ENCODE measurements at places on chromosomes 2 and 18.

DNA sequence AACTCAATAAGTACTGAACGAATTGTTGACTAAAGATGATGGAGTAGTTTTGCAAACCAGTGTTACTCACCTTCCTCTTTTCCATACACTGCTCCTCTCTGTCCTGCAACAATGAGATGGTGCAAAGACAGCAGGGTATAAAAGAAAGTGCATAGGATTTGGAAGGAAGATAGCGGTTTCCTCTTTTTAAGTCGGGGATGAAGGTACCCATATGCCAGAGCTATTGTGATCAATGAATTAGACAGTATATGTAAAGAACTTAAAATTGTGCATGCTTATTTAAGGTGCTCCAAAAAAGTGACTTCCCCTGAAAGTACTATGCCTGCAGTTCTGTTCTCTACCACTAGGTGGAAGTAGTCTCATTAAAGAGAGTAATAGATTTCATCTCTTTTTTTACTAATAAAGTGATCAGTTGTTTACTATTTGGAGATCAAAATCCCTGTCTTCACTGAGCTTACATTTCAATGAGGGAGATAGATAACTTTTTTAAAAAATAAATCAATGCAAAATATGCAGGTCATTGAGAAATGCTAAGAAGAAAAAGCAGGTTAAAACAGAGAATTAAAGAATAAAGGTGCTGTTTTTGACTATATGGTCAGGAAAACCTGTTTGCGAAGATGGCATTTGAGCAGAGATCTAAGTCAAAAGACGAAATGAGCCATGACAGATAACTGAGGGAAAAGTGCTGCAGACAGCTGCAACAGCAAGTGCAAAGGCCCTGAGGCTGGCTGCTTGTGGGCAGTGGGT, 339.7 kb upstream of the SLC14A2 start:
- DNase-seq: peak; percentile 18

- DNase-seq: no peak
Observed at GRCh38 chr18:49460976-49461601, 644 bp upstream of the DYM start.

DNA sequence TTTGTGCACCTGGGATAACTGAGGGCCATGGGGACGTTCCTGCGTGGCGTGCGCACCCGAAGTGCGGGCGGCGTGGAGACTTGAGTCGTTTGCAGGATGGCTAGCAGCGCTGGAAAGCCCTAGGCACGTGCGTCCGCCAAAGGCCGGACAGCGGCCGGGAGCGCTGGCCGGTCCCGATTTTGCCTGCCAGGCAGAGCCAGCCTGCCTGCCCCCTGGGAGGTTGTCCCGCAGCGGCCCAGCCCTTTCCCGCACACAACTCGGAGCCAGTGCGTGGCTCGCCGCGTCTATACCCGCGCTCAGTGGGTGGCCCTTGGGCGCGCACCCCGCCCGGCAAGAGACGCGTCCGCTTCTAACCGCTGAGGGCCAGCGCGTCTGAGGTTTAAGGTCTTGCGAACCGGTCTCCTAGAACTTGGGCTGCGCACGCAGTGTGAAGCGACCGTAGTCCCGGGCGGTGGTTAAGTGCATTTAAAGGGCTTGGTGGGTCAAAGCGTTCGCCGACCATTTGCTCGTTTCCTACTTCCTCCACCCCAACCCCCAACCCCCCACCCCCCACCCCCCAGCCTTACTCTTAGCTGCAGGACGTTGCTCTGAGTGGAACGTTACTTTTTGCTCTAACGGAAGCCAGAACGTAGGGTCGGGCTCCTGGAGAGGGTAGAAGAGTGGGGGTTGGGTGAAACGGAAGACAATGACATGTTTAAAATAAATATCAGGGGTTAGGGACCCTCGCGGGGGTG, 627 bp downstream of the CDCA7 start:
- DNase-seq: no peak

DNA sequence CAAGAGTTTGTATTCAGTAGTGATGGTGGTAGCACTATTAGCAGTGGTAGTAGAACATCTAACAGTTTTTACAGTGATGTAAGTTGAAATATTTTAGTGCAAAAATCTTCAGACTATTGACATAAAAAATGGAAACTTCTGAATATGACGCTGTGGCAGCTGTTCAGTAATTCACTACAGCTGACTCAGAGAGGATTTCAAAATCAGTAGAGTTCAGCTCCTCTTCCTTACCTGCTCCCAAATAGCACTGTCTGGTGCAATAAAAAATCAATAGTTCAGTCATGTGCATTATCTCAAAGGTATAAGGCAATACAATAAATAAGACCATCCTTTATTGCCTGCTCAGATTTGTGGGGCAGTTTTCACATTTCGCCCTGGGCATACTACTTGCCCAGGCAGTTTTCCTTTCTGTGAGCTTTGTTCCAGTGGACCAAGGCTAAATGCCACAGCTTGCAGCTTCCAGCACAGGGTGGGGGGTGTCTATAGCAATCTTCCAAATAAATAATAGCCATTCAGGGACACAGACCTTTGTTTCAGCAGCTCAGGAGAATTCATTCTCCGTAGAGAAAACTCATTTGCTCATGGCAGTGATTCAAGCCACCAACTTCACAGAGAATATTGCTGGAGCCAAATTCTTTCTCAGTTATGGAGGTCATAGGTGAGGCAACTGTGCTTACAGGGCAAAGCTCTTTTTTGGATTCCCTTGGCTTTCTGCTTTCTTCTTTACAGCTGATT, 33.9 kb upstream of the GORASP2 start:
- DNase-seq: no peak

GRCh38 chr18:48794251-48794970, 156.4 kb downstream of the SMAD7 start:
- DNase-seq: no peak

- no peak for DNase-seq
Observed at GRCh38 chr2:160289126-160289525, 89.1 kb upstream of the ITGB6 start.

- no peak for DNase-seq
Observed at GRCh38 chr2:83055376-83056010, 1403.6 kb downstream of the SUCLG1 start.

DNA sequence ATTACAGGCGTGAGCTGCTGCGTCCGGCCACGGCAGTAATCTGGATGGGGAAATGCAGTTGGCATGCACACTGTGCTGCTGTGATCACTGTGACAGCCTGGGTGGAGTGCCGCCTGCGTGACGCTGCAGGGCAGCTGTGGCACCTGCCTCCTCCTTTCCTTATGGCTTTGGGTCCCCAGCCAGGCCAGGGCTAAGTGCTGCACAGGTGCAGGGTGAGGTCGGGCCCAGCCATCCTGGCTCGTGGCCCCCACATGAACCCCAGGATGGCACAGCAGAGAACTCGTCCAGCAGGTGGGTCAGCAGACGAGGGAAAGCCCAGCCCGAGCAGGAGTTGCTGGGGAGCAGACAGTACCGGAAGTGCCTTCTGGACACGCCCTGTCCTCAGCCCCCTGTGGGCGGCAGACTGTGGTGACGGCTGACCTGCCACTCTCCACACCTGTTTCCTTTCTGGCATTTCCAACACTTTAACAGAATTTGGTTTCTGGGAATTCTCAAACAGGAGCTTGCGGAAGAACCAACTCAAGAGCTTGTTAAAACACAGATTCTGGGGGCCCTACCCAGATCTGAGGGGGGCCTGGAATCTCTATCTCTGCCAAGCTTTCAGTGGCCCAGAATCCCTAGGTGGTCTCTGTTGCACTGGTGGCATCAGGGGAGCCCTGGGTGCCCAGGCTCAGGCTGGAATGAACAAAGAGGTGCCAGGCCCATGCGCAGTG, 16.9 kb downstream of the HS1BP3 start:
- DNase-seq: peak; percentile 30

DNA sequence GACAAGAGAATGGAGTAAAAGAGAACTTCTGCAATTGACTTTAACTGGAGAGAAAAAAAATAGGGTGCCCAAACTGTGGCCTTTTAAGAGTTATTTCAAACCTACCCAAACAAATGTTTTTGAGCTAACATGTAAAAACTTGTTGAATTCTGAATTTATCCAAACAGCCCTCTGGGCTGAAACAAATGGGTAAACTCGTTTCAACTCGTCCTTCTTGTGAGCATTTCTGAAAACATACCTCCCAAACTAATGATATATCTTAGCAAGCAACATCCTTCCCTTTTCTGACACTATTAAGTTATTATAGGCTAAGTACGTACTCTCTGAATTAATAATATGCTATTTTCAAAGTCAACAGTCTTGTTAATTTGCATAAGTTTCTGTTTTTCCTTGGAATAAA, 793.0 kb upstream of the ACVR2A start:
- DNase-seq: no peak

- no peak for DNase-seq
Observed at GRCh38 chr2:106316915-106317314, 122.8 kb upstream of the UXS1 start.

GRCh38 chr2:113233593-113234550, 44.8 kb downstream of the PAX8 start:
- peak; percentile 12 for DNase-seq

- DNase-seq: no peak
Observed at GRCh38 chr2:84286878-84287277, 172.2 kb downstream of the SUCLG1 start.

GRCh38 chr2:6952101-6952500, 34.9 kb downstream of the RNF144A start:
- DNase-seq: no peak

- DNase-seq: no peak
Observed at GRCh38 chr2:211129798-211130197, 573.4 kb downstream of the CPS1 start.

DNA sequence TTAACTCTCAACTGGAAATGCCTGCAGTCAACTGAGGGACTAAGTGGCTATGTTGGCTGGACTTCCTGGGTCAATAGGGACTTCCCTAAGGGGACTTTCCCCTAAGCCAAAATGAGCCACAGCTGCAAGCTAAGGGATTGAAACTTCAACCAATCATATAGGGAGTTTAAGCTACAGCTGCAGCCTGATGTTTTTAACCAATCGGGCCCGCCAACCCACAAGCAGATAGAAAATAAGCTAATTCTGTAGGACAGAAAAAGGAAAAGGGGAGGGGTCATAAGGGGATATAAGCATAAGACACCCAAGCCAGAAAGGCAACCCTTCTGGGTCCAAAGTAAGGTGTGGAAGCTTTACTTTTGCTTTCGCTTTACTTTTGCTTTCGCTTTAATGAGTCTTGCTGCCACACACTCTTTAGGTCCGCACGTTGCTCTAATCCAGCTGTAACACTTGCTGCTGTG, 927.5 kb downstream of the ERBB4 start:
- no peak for DNase-seq

GRCh38 chr2:182101263-182101662, 115.6 kb downstream of the PPP1R1C start:
- DNase-seq: no peak

- DNase-seq: peak; percentile 72
Observed at GRCh38 chr18:3593381-3593903, 143.5 kb downstream of the TGIF1 start.

GRCh38 chr2:73892631-73893329, at the start of gene ACTG2:
Gene ACTG2, plus strand, starts transcription at chr2:73893008. Its CDS starts 8,304 bp downstream, at chr2:73901312.
- no peak for DNase-seq

GRCh38 chr2:147449323-147449991, 395.4 kb upstream of the ACVR2A start:
- peak; percentile 13 for DNase-seq

- DNase-seq: no peak
Observed at GRCh38 chr2:12694990-12695774, 21.6 kb upstream of the TRIB2 start.

DNA sequence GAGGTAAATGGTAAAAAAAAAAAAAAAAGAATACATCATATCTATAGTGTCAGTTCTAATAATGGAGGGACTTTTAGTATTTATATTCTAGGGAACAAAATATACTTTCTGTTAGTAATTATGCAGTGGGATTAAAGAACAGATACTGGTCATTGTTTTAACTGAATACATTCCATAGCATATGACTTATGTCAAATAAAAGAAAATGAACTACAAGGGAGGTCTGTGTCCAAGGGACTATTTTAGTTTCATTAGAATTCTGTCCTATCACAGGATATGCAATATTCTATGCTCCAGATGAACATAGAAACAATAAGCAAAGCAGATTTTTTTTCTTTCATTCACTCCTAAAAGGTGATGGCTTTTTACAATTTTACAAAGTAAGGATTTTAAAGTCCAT, 154.2 kb upstream of the ZEB2 start:
- no peak for DNase-seq

DNA sequence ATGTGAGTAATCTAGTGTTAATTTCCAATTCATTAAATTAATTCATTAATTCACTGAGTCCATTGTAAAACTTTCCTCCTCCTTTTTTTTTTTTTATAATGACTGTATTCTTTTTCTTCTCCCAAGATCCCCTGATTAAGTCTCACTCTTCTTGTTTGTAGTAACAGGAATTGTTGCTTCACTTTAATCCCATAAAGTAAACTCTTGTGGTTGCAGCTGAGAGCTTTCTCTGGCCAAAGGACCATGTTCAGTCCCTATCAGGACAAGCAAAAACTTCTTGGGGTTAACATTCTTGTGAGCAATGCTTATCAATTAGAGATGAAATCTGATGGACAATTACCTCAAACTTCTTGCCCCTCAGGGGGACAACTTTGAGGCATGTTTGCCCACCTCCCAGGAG, 400.2 kb upstream of the SPHKAP start:
- no peak for DNase-seq

- no peak for DNase-seq
Observed at GRCh38 chr2:232884549-232885263, 14.6 kb downstream of the SNORC start.

DNA sequence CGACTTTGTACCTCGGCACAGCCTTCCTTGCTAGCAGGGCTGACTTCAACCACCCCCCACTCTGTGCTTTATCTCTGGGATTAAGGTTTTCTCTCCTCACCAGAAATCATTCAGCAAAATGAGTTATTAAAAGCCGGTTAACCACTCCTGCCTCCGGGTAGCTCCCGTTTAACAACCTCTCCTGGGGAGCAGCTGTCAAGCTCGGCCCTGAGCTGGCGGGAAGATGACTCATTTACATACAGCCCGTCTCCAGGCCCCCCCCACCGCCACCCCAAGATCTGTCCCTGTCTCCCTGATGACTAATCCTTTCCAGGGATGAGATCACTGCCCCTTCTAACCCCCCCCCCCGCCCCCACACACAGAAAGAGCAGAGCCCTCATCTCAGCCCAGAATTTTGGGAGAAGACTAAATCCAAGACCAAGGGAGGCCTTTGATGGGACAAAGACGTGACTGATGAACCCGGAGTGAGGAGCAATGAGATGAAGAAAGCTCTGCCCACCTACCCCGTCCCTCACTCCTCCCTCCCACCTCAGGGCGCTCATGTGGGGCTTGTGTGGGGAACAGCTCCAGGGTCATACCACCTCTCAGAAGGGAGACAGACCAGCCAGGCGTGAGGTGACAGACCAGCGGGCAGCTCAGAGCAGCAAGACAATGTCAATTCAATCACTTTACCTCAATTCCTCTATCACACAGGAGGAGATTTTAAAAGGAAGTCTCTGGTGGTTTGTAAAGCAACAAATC, 131.4 kb downstream of the MSH2 start:
- DNase-seq: no peak

All from T47D (cell line).